ENCODE measurements at places on chromosomes 4 and X.

DNA sequence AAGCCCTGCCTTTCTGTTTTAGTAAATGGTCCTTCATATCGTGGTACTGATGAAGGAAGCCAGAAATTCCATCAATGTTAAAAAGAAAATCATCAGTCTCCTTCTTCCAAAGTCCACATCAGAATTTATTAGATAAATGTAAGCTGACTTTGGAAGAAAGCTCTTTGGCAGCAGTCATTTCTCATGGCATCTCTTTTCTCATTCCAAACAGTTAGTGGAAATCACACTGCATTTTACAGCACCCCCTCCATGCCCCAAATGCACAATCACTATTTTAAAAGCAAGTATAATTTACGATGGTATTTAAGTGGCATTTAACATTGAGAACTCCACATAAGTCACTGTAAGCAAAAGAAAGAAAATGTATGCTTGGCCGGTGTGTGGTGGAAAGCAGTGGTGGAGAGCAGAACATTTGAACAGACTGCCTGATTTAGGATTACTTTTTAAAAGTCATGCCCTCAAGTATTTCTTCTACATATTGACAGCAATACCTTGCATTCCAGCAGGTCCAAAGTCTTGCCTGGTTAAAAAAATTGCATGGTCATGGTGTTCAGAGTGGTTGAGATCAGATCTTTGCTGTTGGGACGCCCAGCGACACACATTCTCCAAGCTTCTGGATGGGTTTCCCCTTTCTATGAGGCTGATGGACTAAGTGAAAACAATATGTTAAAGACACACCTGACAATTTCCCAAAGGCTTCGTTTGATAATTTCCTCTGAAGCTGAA, 248.6 kb downstream of the ADAMTS3 start:
- DNase-seq = no peak

DNA sequence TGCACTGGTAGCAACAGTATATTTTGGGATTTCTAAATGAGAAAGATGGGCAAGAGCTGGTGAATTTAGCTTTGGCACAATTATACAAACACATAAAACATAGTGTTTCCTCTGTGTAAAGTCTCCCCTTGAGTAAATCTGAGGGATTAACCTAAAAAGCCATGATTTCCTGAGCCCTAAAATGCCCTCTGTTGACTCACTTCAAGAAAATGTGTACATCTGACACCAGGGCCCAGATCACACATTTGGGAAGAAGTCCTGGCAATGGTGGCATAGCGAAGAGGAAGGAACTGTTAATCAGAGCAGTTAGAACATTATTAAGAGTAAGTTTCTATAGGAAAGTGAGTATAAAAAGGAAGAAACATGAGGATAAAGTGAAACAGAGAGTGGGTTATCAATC, 338.5 kb downstream of the SPOCK3 start:
- no peak for DNase-seq

DNA sequence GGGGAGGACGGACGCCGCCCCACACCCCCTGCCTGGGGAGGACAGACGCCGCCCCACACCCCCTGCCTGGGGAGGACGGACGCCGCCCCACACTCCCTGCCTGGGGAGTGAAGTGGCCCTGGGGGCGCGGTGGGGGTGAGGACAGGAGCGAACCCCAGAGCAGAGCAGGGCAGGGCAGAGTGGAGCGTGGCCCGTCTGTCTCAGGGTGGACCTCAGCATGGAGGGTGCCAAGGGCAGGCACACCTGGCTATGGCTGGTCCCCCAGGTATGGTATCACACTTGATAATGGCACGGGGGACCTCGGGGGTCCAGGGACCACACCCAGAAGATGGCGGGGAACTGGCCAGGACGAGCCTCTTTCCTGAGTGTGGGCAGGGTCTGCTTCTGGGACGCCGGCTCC, 9.6 kb downstream of the LRPAP1 start:
- DNase-seq = no peak

- DNase-seq = peak; percentile 46
Measured at GRCh38 chr4:8241895-8242696, 27.5 kb upstream of the HTRA3 start.

GRCh38 chr4:1721003-1721665, at the start of the genes TACC3 and TMEM129:
Gene TACC3, plus strand, starts transcription at chr4:1721521. Its CDS starts 1,901 bp downstream, at chr4:1723422.
Gene TMEM129, minus strand, starts transcription at chr4:1721323. Its CDS starts 486 bp downstream, at chr4:1720837.
- peak; percentile 91 for DNase-seq

Measured in T-helper 1 cell (primary cell).